Amniotic stem cell (primary cell): ENCODE measurements at places on chromosomes 1 and 21.
A peak's percentile ranks its signal among the peaks of the same experiment; 100 is the strongest.

DNA sequence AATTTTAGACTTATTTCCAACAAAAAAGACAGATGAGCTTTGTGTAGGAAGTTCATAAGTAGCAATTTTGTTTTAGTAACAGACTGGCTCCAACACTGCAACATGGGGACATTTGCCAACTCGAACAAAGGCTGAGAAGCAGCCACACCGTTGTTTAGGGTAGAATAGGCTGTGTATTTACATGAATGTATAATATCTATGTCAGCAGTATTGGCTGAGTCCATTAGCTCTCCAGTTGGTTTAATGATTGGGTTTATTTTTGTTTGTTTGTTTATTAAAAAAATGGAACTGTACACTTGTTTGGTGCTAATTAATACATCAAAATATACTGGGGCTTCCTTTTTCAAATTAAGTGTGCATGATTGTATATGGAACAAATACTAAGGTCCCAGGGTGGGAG is 7.3 kb upstream of the TMCO2 start:
- no peak for DNase-seq

DNA sequence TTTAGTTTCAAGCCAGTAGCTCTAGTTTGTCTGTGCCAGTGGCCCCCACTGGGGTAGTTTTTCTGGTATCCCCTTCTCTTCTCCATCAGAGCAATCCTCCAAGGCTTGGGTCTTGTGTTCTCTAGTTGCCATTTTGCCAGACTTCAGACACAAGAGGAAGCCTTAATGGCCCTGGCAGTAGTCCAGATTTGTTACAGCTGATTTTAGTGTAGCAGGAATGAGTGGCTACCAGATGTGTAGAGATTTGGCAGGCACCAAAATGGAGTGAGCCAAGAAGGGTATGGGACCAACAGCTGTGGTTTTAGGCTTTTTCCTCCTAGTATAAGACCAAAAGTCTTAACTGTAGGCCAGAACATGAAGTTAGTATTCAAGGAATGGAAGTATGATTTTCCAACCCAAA is 56.8 kb downstream of the ACP6 start:
- no peak for DNase-seq

GRCh38 chr21:15626031-15626430 is 103.8 kb upstream of the USP25 start:
- no peak for DNase-seq

DNA sequence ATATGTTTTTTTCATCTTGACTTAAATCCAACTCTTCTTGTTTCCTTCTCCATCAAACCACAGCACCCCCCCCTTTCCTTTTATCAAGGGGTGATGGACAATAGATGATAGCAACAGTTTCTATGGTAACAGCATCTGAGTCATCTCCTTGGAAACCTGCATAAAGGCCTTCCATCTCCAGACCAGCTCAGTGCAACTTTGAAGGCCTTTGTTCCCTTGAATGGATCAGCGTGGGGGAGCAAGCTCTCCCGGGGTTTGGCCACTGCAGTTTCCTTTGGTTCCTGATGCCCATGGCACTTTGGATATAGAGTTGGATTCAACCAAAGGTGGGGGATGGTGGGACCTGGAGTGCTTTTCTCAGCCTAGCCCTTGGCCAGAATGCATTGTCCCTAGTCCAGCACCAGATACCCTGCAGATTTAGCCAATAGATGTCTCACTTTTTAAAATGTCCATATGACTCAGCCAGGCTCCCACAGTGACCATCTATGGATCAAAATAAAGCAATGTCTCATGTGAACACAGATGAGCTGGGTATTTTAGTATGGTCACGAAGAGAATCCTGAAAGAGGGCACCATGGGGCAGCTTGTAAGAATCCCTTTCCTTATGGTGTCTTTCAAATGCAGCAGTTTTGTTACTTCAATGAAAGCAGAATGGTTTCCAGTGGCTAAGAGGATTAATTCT is 127.7 kb downstream of the SPATA46 start:
- DNase-seq, result no peak

- DNase-seq, result no peak
These were observed 81.7 kb upstream of the ADAM30 start for GRCh38 chr1:119978018-119978505.

DNA sequence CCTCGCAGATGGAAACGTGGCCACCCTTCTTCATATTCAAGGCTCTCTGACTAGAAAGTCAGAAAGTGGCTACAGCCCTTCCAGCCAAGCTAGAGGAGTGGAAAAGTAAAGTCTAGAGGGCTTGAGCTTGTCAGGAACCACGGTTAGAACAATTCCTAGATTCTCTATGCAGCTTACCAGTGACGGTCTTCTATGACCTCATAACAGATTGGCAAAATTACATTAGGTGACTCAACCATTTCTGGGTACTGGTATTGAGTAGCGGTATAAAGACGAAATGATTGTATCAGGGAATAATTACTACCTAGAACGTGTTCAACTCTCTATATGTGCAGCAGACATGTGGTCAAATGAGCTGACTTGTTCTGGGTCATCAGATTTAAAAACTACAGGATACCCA is 155.0 kb upstream of the RUNX1 start:
- no peak for DNase-seq

DNA sequence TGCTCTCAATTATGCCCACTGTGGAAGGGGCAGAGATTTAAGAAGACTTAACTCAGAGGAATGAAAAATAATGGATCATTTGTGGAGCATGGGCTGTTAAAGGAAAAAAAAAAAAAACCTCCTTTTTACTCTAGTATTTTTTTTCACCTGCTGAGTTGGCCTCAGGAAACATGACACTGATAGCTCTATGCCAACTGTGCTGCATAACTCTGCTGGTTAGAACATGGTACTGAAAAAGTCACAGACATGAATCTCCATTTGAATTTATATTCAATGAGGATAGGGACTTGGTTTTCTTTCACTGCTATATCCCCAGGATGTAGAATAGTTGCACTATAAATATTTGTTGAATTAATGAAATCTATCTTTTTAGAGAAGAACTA is 86.1 kb upstream of the KIAA0040 start:
- DNase-seq, result no peak

- DNase-seq, result no peak
These were observed 178.9 kb downstream of the PDE4B start for GRCh38 chr1:65971547-65971946.

DNA sequence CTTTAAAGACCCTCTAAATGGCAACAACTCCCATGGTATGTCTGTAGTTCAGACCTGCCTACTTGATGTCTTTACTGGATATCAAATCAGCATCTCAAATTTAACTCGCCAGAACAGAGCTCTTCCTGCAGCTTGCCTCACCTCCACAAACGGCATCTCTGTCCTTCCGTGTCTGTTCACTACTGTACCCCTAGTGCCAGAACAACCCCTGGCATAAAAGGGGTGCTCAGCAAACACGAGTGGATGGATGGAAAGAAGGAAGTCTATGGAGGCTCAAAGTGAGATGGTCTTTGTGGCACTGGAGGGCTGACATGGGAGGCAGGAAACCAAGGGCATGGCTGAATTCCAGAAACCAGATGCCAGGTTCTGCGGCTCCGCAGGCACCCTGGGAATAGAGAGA is 22.7 kb downstream of the MRPL37 start:
- DNase-seq, result no peak

- no peak for DNase-seq
These were observed 132.2 kb downstream of the CASZ1 start for GRCh38 chr1:10664251-10664650.

GRCh38 chr1:160888926-160889325 is 3.9 kb upstream of the ITLN1 start:
- no peak for DNase-seq

DNA sequence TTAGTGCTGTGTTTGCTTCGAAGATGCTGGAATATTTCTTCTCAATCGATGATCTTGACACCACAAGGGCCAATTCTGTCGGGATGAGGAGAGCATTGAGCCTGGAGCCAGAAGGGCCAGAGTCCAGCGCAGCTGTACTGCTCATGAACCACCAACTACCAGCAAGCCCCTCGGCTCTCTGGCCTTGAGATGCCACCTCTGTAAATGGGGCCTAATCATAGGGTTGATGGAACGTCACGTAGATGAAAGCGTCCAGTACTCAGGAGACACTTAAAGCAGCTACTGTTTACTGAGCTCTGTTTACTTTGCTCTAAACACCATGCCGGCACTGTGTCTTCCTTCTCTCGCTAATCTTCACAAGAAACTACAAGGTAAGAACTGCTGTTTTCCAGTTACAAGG is 26.3 kb downstream of the CCDC185 start:
- no peak for DNase-seq

DNA sequence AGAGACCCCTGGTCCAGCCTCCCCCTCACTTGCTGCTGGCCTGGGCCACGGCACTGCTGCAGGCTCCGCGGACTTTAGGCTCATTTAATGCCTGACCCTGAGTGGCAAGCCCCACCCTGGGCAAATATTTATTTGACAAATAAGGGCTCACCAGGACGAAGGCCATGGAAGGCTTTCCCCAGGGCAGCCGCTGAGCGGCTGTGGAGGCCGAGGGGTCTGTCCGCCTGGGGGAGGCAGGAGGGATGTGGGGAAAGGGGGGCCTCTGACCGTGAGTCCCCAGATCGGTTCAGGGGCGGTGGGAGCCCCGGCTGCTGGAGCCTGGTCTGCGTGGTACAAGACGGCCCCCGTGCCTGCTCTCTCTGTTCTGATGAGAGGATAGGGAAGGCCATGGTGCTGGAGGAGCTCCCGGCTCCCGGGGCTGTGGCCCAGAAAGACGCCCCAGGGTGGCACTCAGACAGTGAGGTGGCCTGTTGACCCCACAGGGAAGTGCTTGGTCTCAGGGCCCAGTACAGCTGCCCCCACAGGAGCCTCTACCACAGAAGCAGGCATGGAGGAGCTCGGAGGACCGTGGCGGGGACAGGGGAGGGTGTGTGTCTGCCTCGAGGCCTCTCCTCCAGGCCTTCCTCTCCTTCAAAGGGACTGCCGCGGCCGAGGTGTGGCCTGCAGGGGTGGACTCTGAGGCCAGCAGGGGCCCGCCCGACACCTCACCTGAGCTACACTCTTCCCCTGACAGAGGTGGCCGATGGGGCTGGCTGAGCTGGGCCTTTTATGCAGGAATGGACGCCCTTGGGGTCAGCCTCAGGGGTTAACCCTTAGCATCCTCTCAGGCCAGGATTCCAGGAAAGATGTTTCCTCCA is 9.1 kb upstream of the C1orf159 start:
- DNase-seq, result no peak

DNA sequence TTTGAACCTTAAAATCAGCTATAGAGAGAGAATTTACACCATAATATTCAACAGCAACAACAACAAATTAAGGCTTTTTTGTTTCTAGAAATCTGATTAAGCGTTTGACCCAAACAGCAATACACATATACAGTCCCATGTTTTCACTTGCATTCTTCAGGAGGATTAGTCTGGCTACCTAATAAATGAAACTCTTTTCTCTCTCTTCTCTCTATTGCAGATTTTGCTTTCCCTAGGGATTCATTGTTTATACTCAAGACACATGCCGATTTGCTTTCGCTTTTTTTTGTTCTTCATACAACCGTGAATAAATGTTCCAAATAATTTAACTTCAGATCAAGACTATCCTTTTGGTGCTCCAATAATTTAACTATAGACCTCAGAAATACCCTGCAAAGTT is 162.4 kb upstream of the PTBP2 start:
- DNase-seq, result no peak

DNA sequence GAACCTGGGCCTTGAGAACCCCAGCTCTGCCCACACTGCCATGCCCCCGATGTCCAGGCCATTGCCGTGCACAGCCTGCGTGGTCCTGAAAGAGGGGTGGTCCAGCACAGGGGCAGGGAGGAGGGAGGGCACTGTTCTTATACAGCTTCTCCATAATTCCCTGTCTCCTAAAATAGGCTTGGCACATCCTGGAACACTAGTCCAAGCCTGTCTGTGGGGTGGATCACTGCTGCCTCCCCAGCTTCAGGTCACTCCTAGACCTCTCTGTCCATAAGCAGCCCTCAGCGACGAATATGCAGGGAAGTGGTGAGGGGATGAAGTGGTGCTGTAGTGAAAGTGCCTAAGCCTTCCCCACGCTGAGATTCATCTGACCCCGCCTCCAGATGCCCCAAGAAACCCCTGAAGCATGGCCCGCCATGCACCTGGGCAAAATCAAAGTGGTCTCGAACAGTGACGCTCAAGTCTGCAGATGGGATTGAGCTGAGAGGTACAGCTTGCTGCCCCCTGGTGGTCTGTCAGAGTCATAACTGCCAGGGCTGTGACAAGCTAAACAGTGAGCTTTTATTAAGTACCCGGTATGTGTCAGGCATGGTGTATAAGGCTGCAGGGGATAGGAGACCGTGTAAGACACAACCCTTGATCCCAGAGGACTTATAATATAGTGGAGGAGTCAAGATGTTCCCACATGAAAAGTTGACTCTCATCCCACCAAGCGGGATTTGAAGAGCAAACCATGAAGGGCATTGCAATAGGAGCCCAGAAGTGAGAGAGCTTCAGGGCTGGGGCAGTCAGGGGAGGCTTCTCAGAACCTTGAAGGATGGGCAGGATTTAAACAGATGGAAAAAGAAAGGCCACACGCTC is 66.6 kb downstream of the FAM163A start:
- peak; percentile 40 for DNase-seq

DNA sequence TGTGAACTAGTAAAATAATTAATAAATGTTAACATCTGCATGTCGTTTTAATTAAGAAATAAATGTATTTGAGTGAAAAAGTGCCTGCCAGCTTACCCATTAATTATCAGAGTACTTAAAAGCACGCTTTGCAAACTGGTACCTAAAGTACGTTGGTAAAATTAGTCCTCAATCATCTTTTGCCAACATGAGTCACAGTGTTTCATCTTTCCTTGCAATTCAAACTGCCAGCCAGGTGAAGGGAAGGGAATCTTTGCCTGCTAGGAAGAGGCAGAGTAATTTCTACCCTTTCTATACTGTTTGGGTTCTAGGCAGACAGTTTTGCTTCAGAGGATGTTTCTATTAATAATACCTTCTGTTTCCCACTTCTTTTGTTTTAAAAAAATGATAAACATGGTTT is 57.2 kb upstream of the CNIH3 start:
- no peak for DNase-seq

DNA sequence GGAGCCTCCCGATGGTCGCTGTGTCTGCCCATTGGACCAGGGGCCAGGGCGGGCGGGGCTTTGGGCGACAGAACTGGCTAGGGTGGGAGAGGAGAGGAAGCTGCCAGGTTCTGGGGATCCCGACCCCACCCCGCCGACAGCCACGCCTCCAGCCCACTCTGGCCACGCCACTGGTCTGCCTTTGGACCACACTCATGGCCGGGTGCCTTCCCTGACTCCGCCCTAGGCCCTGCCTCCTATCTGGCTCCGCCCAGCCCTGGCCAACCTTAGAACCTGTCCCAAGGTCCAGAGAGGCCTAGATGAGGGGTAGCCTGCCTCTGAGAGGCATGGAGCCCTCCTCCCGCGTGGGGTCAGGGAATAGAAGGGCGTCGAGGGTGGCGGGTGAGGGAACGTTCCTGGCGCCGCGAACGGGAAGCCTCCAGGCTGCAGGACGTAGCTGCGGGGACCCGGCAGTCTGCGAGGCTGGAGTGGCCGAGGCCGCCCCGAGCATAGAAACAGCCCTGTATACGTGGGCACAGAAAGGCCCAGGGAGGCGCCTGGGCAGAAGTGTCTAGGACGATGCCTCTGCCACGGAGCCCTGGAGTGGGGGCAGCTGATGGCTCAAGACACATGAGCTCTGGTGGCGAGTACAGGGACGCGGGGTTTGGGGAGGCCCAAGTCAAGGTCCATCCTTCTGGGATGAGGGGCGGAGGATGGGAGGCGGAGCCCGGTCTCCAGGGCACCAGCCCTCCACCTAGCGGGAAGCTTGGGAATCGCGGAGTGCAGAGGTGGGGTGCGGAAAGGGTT is 11.5 kb upstream of the COL16A1 start:
- peak; percentile 63 for DNase-seq
